GM12891 (cell line): ENCODE measurements at places on chromosomes 2 and 18.

DNA sequence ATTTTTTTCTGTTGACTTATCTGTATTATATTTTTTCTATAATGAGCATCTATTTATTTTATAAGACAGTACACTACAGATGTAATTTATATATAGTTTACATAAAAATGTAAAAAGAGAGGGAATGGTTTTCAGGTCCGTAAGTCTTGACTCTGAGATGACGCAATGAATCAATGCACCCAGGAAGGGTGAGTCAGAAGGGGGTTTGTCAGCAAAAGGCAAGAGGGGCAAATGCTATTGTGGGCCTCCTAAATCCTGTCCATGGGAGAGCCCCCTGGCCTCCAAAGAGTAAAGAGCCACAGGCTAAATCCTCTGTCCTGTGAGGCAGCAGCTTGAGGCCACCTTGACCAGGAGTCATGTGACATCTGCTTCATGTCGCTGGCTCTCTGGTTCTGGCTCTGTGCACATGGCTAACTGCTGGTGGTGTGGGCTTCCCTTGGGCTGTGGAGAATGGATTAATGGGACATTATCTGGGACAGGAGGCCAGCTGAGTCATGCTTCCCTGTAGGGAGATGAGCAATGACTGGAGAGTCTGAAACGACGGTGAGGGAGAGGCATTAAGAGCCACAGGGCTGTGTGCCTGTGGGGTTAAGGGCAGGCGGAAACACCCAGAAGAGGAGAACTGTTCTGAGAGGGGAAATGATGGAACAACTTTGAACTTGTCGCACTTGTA lies 22.8 kb upstream of the ASB18 start:
- no peak for DNase-seq

DNA sequence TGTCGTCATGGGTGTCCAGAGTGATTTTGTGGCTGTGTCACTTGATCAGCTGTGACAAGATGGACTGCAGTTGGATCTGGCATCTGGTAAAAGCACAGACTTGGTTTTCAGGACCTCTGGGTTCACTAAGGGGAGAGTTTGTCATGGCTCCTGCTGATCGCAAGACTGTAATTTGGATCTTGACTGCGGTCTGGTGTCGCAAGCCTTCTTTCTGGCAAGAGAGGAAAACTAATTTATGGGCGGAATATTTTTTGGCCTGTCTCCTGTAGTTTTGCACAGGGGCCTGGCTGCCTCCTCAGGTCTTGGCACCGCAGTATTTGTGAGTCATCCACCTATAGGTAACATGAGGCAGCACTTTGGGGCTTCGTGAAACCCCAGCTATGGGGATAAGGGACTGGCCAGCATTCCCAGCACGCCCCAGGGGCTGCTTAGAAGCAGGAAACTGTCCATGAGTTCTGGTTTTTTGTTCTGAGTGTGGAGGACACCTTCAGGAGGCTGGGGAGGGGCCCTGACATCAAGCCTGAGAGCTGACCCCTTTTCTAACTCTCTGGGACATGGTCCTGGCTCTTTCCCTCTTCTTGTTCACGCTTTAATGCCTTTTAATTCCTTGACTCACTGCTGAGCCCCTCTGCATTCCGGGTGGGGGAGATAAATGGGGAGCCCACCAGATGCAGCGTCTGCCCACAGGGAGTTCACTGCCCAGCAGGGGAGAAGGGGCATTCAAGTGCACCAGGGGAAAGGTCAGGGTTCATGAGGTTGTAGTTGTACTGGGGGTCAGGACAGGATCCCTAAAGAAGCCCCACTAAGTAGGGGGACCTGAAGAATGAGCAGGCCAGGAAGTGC lies 12.2 kb downstream of the SH3BP4 start:
- DNase-seq: no peak

- DNase-seq: no peak
Observed at GRCh38 chr2:145157036-145157675, 637.2 kb upstream of the ZEB2 start.

DNA sequence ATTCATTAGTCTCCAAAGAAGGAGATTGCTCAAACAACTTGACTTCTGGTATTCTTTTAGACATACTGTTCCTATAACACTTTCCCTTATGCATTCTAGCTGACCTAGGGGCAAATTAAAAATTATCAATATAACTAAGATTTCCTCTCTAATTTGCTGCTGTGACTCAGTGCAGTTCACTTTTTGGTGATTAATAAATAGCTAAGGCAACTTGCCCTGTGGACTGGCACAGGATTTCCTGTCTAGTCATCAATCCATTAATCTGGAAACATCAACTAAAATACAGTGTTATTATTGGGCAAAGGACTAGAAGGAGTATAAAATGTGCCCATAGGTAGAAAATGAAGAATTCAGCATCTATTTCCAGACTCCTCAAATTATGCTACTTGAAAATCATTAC lies 83.5 kb upstream of the SERPINE2 start:
- no peak for DNase-seq

DNA sequence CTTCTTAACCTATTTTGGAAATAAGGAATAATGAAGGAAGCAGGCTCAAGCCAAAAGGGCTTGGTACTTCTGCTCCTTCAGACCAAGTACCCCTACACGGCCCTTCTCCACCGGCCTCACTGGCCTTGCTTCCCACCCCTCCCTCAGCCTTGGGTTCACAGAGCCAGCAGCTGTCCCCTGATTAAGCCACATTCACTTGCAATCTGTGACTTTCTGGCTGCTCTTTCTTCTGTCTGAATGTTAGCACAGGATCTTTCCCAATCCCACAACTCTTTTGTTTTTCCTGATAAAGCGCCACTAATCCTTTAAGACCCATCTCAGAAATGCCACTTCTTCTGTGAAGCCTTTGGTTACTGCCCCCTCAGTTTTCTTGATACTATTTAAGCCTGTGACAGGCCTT lies 52.4 kb downstream of the REEP1 start:
- no peak for DNase-seq

GRCh38 chr18:72543357-72544055 lies 636 bp downstream of the CBLN2 start:
- DNase-seq: peak; percentile 8

DNA sequence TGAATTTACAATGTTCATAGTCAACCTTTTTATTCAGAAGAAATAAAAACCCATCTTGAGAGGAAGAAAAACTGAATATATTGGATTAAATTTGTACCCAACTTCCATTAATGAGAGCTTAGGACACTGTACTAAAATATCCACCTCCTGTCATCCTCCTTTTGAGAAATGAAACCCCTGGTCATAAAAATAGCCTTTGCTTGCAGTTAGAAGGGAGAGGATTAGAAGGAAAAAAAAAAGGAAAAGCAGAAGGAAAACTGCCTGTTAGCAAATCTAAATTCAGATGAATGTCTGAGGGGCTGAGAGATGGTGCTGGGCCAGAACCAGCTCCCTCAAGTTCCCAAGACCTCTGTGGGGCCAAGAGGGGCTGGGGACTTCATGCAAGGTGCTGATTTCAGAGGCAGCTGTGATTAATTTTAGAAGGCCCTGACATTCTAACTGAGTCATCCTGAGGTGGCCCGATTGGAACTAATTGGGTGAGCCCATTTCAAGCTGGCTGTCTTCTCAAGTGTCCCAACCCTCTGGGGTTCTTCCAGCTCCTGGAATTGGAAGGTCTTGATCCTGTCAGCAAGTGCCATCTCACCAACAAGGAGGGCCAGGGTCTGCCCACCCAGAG lies 38.4 kb upstream of the BIN1 start:
- DNase-seq: no peak

DNA sequence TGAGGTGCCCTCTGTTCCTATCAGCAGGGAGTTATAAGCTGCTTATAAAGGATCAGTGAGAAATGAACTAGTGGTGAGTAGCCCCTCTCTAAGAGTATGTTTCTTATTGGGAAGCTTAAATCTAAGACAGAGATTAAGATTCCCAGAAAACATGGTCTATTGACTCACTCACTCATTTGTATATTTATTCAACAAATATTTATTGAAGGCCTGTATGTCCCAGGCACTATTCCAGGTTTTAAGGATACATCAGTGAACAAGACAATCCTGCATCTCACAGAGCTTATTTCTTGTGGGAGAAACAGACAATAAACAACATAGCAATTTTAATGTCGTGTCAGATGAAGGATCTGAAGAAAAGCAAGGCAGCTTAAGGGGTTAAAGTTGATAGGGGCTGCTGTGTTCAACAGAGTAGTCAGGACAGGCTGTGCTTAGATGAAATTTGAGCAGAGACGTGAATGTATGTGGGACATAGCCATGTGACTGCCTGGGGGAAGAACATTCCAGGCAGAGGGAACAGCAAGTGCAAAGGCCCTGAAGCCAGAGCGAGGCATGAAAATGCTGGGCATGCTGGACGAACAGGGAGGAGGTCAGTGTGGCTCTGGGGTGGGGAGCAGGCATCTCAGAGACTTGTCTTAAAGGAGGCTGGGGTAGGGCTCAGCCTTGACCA lies 14.8 kb upstream of the PSD4 start:
- DNase-seq: no peak

GRCh38 chr2:86135653-86136052 lies 29.6 kb downstream of the PTCD3 start:
- no peak for DNase-seq

- DNase-seq: no peak
Observed at GRCh38 chr2:15937105-15937881, 3.1 kb upstream of the MYCN start.

DNA sequence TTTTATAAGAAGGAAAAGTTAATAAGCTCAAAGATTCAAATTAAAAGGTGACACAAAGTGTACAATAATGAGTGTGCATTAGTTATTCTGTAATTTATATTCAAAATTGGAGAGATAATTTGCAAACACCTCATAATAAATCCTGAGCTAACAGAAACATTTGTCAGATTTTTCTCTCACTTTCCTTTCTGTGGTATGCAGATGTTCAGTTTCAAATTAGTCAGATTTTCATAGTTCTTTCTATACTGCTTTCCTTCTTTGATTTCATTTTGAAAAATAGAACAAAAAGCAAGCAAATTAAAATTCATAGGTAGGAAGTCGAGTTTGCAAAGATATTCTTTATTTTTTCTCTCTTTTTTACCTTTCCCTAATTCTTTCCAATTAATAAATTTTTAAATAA lies 1420.1 kb upstream of the NXPH2 start:
- DNase-seq: no peak

DNA sequence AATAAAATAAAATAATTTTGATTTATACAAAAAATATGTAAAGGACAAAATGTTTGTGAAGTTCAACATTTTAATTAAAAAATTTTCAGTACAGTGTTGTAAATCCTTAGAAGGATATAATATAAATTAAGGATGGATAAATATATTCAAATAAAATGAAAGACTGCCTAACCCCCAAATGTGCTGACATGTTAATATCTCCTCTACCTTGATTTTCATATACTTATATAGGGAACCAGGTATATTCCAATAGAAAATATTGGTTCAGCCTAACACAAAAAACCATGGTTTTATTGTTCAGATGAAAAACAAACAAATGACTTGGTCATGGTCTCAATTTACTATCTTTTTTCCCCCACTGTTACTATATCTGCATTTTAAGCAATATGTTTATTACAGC lies 7.3 kb downstream of the TMEM17 start:
- no peak for DNase-seq

DNA sequence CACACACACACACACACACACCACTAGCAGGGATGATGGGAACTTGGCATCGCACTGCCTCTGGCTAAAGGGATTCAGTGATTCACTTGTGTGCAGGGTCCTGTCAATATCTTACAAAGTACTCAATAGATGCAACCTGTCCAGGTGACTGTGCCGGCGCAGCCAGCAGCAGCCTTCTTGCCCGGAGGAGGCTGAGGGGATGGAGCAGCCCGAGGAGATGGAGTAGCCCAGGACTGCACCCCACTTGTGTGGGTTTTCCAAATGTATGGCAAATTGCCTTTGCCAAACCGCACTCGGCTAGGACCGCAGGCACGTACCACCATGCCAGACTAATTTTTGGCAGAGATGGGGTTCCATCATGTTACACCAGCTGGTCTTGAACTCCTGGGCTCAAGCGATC lies 31.1 kb downstream of the GBX2 start:
- DNase-seq: no peak

DNA sequence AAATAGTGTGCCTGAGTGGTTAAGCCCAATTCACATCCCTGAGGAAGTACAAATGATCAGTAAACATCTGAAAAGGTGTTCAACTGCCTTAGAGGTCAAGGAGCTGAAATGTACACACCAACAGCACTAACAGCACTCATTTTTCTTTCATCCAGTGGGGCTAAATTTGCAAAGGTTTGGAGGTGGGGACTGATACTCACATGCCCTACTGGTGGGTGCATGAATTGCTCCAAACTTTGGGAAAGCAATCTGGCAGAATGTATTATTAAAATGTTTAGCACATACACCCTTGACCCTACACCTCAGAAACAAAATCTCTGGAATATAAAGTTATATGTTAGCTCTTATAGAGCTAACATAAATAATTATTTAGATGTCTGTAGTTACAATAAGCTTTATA lies 19.0 kb upstream of the FAM178B start:
- no peak for DNase-seq

DNA sequence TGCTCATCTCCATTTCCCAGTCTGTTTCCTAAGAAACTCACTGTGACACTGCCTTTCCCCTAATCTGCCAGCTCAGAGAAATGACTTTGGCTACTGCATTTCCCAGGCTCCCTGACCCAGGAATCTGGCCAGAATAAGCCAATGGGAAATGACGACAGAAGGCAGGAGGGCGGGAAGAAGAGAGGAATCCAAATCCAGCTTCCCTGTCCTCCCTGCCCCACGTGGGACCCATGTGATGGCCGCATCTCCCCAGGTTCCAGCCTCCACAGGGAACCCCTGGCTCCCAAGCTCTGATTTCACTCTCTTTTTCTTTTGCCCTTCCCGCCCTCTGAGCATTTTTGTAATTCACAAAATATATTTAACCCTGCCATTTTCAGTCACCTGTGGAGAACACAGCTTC lies 37.8 kb upstream of the RAB12 start:
- DNase-seq: no peak

DNA sequence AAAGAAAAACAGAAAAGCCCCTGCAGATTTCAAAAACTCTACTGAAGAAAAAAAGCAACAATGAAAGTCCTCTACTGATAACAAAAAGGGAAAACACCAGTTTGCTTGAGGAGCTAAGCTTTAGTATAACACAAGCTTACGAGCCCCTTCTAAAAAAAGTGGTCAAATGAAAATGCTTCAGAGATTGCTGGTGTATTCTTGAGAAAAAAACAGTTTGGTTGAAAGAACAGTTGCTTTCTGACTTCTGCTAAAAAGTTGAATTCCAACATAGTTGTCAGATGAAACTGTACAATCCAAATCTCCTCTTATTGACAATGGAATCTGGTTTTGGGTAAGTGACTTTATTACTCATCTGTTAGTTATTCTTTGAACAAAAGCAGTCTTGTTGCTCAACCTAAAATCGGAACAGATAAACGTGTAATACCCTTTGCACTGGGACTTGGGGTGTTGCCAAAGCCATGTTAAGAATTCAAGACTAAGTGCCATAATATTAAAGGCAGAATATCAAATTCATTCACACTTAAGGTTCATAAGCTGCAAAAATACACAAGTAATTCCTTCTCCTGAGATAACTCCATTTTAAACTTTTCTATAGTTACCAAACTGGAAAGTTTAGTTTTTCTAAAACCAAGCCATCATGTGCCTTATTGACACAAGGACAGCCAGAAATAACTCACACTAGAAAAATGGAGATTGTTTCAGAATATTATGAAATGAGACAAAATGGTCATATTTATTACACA lies 45.3 kb upstream of the SPAG16 start:
- DNase-seq: no peak
